Stimulated activated CD8-positive, alpha-beta memory T cell treated with anti-CD3 and anti-CD28 coated beads, Interleukin-4, amount 100 ng/mL, for 4 hours (primary cell): ENCODE measurements at places on chromosomes 16 and 17.

- no peak for DNase-seq
Measured at GRCh38 chr16:2273931-2274330, 6.0 kb upstream of the RNPS1 start.

GRCh38 chr16:82293671-82294070 is 123.6 kb upstream of the MPHOSPH6 start:
- no peak for DNase-seq

GRCh38 chr17:18963126-18964017 is 11.4 kb downstream of the SLC5A10 start:
- DNase-seq, result no peak

GRCh38 chr17:48514477-48514876 is 16.3 kb downstream of the HOXB1 start:
- no peak for DNase-seq

- DNase-seq, result no peak
Measured at GRCh38 chr17:37167756-37168155, 208.0 kb upstream of the C17orf78 start.

GRCh38 chr16:55815320-55815719 is 17.6 kb downstream of the CES1 start:
- no peak for DNase-seq

DNA sequence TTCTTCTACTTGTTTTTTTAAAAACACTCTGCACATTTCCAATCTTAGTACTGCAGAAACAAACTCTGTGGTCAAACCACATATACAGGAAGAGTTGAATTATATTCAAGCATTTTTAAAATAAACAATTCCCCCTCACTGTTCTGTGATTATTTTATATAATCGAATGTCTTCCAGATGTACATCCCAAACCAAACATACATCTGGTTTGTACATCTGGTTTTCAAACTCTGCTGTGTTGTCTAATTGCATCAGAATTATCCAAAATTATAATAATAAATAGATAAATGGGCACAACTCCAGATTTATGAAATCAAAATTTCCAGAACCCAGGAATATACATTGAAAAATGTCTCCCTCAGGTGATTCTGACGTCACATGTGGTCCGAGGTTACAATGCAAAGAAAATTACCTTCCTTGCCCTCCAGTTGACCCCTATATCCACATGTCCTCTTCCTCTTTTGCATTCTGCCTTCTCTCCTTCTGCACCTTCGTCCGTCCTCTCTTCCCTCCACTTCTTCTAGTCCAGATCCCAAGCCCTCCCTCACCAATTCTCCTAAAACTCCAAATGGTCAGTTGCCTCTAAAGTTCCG is 13.3 kb upstream of the CCDC144A start:
- no peak for DNase-seq

DNA sequence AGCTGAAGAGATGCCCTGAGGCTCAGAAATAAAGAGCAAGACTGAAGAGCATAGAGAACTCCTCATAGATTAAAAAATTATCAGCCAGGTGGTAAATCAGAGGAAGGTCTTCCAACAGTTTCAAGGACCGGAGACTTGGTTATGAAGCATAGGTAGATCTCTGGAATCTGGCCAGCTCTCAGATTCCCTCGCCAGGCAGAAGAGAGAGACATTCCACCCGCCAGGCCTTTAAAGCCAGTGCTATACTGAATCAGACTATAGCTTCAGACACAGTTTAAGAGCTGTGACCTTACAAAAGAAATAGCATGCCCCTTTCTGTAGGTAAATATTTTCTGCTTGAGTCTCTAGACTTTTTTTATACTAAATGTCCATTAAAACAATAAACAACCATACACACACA is 70.3 kb downstream of the NFATC3 start:
- DNase-seq, result no peak

GRCh38 chr17:46821482-46822387 is 3.2 kb upstream of the WNT3 start:
- no peak for DNase-seq
